Esophagus squamous epithelium (tissue), 5 donors: ENCODE measurements at places on chromosomes 3 and 15. TPM values are rescaled to one million over a fixed set of nuclear protein-coding genes. Genes with fewer than 3 reads are reported as not detected.

ITGA11 gene
- total RNA-seq: 2.9 TPM

LSMEM2 gene
- total RNA-seq: not detected

GOLGA6A gene
- not detected for total RNA-seq

DZIP3 gene
- total RNA-seq: 0.83 TPM

CHST2 gene
- total RNA-seq: 1.5 TPM

ZNF860 gene
- total RNA-seq: 5.6 TPM
